ENCODE measurements at places on chromosomes 16 and 17.

DNA sequence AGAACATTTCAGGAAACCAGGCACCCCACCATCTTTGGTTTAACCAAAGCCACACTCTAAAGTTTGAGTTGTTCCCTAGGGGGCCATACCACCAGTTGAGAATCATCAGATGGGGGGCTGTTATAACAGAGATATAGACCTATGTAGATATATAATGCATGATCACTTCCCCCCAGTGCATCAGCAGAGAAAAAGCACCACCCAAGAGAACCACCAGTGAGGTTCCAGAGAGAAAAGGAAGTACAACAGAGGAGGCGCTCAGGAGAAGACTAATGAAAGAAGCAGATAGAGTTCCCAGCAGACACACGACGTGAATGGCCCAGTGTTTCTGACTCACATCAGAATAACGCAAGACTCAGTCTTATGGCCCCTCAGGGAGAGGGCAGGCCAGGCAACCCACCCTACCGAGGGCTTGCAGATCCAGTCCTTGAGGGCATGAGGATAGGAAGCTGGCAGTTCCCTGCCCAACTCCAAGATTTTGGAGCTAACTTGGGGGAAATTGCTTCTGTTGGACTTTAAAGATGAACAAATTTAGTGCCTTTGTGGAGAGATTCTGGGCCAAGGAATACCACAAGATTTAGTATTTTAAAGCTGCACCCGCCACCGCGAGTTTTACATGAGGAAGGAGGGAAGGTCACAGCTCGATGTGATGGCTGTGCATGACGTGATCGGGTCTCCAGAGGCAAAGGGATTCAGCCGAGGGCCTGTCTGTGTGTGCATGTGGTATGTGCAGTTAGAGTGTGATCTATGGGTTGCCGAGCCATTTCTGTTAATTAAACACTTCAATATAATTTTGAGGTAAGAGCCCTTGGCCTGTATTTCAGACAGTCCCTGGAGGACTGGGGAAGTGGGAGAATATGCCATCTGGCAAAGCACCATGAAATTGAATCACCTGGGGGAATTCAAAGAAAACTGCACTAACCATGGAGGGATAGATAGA lies 53.1 kb downstream of the AIPL1 start:
- DNase-seq: no peak

GRCh38 chr17:47806913-47807255 lies 14.7 kb downstream of the OSBPL7 start:
- DNase-seq: no peak

- DNase-seq: no peak
These were observed 43.1 kb downstream of the TBCD start for GRCh38 chr17:82794781-82795482.

GRCh38 chr16:67668495-67669157 lies 2.0 kb downstream of the C16orf86 start:
- no peak for DNase-seq

- no peak for DNase-seq
These were observed 67.7 kb downstream of the KATNIP start for GRCh38 chr16:27617665-27618064.

DNA sequence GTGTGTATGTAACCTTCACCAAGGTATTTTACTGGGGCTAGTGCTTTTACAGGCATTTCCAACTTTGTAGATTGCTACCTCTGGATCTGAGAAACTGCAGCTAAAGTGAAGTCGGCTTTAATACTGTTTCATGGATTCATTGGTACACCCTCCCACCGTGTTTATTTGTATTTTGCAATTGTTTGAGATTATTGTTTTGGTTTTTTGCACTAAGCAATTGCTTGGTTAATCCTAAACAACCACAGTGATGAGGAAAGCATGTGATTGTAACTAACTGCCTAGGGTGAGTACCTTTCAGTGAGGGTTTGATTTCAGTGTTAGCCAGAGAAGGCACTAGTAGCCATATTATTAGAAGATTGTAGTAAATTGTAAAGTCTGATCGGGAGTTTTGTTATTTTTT lies 3.3 kb downstream of the LUC7L3 start:
- no peak for DNase-seq

DNA sequence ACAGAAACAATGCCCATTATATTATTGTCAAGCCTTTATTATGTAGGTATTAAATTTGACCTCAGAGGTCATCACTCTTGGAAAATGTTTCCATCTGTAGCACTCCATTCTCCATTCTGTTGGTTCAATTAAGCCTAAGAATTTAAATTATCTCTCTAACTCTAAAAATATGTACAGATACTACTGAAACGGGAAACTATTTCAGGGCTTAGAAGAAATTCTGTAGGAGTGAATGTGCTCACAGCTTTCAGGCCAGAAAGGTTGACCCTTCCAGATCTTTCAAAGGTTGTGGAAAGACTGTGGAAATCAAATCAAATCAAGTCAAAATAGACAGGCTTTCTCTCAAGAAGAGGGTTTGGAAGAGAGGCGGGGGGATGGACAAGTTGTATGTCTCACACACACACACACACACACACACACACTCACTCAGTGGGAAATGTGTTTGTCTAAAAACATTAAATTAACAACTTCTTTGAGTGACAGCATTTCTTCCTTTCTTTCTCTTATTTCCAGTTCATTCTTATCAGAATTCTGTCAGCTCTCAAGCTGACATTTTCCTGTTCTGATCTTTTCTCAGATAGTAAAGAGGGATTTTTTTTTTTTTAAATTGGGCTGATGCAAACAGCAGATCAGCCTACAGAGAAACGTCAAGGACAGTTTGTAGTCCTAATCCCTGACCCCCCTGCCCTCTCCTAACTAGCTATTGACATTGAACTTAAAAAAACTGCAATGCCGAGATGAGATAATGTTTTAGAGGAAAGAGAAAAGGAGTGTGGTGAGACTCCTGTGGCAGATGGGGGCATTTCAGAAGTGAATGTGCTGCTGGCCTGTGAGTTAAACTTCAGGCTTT lies 139.0 kb upstream of the ZFHX3 start:
- DNase-seq: no peak

GRCh38 chr17:75353176-75353575 lies 52.3 kb downstream of the GRB2 start:
- no peak for DNase-seq

DNA sequence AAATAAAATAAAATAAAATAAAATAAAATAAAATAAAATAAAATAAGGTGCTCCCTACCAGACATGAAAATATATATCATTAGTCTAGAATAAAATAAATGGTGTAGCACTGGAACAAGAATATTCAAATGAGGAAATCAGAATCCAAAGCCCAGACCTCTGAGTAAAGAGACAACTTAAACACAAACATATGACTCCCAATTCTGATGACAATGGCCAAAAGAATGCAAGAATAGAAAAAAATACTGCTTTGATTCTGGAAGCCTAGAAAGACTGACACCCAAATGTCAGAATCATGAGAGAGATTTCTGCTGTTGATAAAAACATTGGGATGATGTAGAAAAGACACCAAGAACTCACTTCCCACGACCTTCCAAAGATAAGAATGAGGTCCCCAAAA lies 27.9 kb downstream of the MYOCD start:
- no peak for DNase-seq

DNA sequence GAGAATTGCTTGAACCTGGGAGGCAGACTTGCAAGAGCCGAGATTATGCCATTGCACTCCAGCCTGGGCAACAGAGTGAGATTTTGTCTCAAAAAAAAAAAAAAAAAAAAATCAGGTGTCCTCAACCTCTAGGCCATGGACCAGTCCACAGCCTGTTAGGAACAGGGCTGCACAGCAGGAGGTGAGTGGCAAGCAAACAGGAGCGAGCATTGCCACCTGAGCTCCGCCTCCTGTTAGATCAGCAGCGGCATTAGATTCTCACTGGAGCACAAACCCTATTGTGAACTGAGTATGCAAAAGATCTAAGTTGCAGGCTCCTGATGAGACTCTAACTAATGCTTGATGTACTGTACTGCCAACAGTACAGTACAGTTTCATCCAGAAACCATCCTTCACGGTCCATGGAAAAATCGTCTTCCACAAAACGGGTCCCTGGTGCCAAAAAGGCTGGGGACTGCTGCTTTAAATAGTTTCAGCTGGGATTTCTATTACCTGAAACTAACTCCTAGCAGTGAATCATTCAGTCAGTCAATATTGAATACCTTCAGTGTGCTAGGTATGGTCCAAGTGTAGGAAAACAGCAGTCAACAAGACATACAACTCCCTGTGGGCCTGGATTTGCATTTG lies 56.3 kb upstream of the DHX40 start:
- DNase-seq: no peak

GRCh38 chr17:56026915-56027314 lies 126.4 kb upstream of the ANKFN1 start:
- no peak for DNase-seq

DNA sequence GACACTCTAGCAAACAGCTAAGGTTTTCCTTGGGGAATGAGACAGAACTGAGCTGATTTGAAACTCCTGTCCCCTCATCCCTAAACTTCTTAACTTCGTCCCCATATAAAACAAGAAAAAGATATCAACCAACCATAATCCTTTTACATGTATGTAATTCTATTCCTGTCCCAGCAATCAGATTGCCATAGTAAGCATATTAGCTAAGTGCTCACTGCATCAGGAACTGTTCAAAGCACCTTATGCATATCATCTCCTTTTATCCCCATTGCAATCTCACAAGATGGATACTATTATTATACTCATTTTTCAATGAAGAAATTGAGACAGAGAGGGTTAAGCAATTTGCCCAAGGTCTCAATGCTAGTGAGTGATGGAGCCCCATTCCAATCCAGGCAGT lies 6.8 kb downstream of the KIF18B start:
- DNase-seq: no peak

DNA sequence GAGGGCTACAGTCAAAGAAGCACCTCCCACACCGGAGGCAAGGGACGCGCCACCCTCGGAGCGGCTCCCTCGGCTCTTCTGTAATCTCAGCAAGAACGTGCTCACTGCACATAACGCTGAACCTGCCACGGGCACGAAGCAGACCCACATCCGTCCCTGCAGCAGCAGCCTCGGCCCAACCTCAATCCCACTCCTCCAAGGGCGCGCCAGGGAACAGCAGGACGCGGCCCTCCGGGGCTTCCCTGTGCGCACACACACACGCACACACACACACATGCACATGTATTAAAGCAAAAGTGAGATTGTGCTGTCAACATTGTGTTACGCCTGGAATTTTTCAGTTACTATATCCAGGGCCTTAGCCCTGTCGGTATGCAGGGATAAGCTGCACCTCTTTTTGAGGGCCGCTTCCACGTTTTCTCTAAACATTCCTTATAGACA lies 54.0 kb downstream of the TBC1D16 start:
- no peak for DNase-seq

GRCh38 chr16:20814784-20815183 lies 8.5 kb downstream of the REXO5 start:
- DNase-seq: no peak

DNA sequence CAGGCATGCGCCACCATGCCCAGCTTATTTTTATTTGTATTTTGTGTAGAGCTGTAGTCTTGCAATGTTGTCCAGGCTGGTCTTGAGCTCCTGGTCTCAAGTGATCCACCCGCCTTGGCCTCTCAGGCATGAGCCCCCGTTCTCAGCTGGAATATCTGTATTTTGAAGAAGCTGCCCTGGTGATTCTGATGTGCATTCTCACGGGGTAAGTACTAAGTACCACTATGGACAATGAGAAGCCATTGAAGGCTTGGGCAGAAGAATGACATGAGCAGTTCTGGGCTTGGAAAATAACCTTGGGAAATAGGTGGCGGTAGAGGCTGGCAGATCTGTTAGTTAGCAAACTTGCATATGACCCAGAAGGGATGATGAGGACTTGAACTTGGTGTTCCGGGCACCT lies 15.6 kb upstream of the NKD1 start:
- no peak for DNase-seq

GRCh38 chr16:15610369-15610871 lies 32.5 kb downstream of the MARF1 start:
- DNase-seq: no peak

DNA sequence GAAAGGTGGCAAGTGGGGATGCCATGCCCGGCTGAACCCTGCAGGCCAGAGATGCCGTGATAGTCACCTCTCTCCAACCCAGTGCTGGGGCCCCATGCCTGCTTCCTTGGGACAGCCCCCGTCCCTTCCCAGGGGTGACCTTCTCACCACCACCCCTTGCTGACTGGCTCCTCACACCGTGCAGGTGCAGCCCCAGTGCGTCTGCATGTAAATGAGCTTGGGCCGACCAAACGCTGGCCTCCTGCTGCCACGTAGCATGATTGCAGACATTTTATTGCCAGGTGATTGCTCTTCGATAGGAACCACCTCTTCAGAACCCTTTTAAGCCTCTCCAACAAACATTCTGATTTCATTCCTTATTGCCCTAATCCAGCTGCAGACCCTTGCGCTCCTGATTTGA lies 32.5 kb downstream of the ASIC2 start:
- DNase-seq: no peak

GRCh38 chr17:4715063-4715744 lies 4.8 kb downstream of the ARRB2 start:
- no peak for DNase-seq

GRCh38 chr17:45406107-45406506 lies 26.6 kb downstream of the ARHGAP27 start:
- DNase-seq: no peak

GRCh38 chr17:14428648-14429029 lies 127.8 kb downstream of the HS3ST3B1 start:
- DNase-seq: no peak

- DNase-seq: no peak
These were observed 14.7 kb upstream of the SKAP1 start for GRCh38 chr17:48444516-48445247.

DNA sequence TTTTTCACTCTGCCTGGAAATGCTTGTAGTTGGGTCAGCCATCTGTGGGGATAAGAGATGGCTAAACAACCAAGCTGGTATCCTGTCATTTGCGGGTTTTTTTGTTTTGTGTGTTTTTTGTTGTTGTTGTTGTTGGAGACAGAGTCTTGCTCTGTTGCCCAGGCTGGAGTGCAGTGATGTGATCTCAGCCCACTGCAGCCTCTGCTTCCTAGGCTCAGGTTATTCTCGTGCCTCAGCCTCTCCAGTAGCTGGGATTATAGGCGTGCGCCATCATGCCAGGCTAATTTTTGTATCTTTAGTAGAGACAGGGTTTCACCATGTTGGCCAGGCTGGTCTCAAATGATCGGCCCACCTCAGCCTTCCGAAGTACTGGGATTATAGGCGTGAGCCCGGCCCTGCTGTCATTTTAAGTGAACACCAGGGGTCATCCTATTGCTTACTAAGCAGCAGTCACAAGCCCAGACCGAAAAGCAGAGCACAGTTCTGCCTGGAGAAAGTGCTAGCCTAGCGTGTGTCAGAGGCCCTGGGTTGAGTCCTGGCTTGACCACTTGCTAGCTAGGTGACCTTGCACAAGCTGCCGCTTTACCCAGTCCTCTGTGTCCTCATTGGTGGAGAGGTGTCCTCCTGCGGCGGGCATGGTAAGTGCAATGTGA lies 4.6 kb downstream of the SMCR8 start:
- DNase-seq: no peak

GRCh38 chr17:55314061-55314783 lies 49.5 kb downstream of the HLF start:
- DNase-seq: no peak

DNA sequence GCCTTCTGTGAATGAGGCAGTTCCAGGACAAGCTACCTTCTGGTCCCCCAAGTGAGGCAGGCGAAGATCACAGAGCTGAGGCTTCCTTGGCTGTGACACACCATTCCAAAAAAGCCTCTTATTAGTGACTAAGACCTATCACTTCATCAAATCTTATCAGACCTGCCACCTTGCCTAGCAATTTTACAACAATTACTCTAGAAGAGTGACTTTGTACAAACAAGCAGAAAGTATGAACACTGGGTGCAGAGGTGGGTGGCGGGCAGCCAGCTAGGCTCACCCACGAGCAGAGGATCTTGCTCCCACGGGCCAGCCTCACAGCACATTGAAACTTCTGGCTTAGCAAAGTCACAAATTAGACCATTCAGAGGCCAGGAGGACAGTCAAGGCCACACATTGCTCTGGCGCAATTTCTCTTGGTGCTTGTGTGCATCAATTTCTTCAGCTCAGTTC lies 2.2 kb upstream of the ICAM2 start:
- no peak for DNase-seq

Data from stimulated activated CD4-positive, alpha-beta T cell treated with anti-CD3 and anti-CD28 coated beads, Interleukin-1b, Interleukin-23, amount 100 ng/mL, for 1 hour (primary cell).